ENCODE measurements at places on chromosomes 1 and 21. TPM values are rescaled to one million over a fixed set of nuclear protein-coding genes. Genes with fewer than 3 reads are reported as not detected.

KRTAP19-1 gene
- total RNA-seq, result not detected

FCN3 gene
- not detected for total RNA-seq

STPG1 gene
- total RNA-seq, result 1.1 TPM

SPATA1 gene
- total RNA-seq, result 0.63 TPM

Data from natural killer cell (primary cell).